Activated CD8-positive, alpha-beta T cell treated with anti-CD3 and anti-CD28 coated beads, Interleukin-2, amount 10 ng/mL, durations not matched to agents 7 days and 5 days (primary cell): ENCODE measurements at places on chromosomes 13 and 19. TPM values are rescaled to one million over a fixed set of nuclear protein-coding genes. Genes with fewer than 3 reads are reported as not detected.

ACP4 gene
- not detected for total RNA-seq

SMIM44 gene
- total RNA-seq = not detected

KIRREL2 gene
- total RNA-seq = 2.2 TPM

NCCRP1 gene
- total RNA-seq = not detected

MYO16 gene
- not detected for total RNA-seq

DNA sequence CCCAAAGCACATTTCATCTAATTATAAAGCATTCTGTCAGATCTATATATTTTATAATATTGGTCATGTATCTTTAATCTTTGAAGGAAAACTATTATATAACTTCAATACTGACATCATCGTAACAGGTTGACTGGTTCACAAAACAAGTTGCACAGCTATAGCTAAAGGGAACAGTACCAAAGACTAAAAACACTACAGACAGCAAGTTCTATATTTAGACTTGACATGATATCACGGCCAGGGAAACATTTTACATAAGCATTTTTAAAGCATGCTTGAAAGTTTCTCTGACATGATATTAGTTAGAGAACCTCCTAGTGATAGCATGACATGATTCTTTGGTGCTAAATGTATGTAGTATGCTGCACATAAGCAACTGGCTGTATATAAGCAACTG lies 182.5 kb downstream of the NDFIP2 start:
- no peak for DNase-seq

DNA sequence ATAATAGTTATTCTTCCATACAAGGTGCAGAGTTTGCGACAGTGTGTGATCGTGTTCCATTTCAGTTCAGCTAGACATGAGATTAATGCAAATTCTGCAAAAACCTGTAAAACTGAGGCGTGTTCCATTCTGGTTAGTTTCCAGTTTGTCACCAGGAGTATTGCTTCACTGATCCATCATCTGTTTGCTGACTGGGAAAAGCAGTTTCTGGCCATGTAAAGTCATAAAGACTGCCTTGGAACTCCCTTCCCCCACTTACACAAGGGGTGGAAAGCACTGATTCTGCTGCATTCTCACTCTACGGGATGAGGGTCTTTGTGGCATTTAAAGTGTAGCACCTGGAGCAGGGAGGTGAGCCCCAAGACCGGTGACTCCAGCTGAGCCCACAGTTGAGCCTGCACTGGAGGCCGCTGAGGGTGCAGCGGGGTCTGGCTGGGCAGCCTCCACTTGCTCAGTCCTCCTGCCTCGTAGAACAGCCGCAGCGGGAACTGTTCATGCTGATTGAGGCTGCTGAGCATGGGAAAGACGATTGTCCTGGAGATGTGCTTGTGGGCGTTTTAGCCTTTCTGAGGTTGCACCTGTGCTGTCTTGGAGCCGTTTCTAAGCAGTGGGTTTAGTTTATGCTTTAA lies 2.0 kb downstream of the ZNF57 start:
- no peak for DNase-seq

DNA sequence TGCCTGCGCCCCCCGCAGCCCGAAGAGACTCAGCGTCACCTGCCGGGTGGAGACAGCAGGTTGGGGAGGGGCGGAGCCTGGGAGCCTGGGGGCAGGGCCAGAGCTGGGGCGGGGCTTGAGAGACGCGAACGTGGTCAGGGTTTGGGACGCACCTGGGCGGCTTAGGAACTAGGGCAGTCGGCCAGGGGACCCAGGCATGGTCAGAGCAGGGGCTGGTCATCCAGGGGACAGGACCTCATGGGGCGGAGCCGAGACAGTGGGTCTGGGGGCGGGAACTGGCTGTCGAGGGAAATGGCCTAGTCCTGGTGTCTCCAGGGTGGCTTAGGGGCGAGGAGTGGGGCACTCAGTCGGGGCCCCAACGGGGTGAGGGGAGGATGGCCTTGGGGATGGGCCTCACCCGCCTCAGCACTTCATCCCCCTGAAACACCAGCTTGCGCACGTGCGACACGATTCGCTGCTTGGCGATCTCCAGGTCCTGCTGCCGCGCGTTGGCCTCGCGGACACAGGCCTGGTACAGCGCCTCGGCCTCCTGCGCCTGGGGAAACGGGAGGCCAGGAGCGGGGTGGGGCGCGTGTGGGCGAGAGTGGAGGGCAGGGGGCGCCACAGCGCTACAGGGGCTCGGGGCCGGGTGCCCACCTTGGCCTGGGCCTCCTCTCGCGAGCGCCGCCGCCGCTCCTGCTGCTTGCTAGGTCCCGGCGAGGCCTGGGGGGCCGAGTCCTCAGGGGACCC lies 5.8 kb downstream of the GMIP start:
- DNase-seq = no peak

DNA sequence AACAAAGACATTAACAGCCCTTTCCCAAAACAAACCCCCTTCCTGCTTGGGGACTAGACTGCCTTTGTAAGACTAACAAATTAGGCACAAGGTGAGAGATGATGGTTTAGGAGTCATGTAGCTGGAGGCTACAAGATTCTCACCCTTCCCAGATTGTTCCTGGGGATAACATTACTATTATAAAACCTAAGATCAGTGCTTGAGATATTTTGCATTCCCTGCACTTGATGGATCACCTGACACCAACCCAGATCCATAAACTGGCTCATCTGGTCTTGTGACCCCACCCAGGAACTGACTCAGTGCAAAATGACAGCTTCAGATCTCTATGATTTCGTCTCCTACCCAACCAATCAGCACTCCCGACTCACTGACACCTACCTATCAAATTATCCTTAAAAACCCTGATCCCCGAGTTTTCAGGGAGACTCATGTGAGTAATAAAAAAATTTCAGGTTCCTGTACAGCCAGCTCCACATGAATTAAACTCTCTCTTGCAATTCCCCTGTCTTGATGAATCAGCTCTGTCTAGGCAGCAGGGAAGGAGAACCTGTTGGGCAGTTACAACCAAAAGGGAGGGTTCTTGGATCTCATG lies 2.4 kb upstream of the ZNF616 start:
- no peak for DNase-seq

DNA sequence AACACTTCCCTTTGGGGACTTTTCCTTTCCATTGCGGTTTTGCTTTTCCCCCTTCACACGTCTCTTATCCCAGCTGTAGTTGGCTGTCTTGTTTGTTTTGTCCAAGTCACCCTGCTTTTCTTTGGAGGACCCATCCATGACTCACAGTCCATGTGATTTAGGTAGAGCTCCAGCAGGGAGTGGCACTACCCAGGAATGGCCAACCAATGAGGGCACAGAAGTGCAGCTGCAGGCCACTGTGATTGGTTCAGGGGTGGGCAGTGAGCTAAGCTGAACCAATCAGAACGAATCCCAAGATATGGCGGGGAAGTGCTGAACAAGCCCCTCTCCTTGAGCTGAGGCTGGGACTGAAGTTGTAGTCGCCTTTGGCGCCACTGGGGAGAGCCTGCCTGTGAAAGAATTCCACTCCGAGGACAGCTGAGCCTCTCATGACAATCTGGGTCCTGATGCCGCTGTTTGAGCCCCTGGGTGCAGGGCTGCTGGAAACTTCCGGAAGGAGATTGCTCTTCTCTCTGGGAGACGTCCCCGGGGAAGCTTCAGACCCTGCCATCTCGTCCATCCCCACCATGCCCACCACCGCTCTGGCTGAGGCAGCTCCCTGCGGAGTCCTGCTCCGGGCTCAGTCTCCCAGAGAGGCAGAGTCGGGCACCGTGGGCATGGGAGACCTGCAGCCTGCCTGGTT lies 62.9 kb upstream of the URI1 start:
- DNase-seq = no peak

- no peak for DNase-seq
Measured at GRCh38 chr19:58455306-58455705, 3.9 kb downstream of the ZNF324B start.

DNA sequence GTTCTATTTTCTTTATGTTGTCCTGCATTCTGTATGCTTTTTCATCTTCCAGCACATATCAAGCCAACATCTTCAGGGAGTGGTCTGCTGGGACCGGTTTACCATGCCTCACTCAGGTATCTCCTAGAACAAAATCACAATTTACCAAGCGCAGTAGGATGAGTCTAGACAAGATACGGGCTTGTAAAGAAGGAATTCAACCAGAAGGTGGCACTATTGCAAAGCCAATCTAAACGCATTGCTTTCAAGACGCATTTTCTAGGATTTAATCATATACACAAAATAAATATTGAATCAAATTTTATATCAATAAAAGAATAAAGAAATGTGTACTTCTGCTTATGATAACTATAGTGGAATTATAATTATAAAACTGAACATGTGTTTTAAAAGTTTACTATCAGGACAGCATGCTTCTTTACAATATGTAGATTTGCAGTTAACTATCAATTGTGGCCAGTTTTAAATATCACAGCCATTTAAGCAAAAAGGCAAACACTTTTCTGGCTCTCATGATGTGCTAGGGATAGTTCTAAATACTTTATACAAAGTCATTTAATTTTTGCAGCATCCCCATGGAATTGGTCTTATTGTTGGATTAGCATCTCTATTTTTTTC lies 16.1 kb upstream of the TPP2 start:
- DNase-seq = peak; percentile 66

DNA sequence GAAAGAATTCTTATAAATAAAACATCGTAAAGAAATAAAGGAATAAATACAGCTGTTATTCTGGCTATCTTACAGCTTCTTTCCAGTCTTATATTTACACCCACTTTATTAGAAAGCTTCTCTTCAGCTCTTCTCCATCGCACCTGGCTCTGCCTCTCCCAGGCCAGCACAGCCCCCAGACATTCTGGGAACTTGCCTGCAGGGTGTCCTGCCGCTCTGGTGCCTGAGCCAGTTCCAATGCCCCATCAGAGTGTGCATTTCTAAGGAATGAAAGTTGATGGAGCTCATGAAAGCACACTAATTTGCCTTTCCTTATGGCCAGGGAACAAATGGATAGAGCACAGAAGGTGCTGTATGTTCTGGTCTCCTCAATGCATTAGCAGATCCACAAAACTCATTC lies 68.7 kb downstream of the MIPEP start:
- no peak for DNase-seq

DNA sequence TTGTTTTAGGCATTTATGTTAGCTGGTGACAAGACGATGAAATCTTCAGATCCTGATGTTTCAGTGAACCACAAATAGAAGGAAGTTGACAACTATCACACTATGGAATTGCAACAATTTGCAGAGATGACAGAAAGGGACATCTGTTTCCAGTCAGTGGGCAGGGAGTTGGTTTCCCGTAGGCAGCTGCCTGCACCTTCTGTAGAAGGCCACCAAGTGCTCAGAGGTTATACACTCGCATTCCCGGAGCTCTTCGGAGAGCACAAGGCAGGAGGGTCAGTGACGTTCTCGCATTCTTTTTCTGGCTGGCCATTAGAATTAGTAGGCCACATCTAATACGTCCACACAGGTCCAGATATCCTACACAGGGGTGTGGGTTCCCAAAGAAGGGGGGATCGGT lies 129.4 kb downstream of the SHISA2 start:
- no peak for DNase-seq

DNA sequence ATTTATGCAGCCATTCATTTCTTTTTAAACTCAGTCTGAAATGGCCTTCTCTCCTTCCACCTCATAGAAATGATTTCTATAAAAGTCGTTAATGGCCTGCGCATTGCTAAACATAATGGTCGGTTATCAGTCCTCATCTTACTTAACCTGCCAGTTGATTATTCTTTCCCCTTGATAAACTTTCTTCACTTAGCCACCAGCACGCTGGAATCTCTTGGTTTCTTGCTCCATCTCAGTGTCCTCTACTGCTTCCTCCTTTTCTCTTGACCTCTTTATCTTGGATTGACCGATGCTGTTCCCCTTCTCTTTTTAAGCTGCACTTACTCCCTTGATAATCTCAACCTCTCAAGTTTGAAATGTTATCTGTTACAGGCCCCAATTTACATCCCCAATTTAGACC lies 12.2 kb upstream of the CLC start:
- DNase-seq = no peak

DNA sequence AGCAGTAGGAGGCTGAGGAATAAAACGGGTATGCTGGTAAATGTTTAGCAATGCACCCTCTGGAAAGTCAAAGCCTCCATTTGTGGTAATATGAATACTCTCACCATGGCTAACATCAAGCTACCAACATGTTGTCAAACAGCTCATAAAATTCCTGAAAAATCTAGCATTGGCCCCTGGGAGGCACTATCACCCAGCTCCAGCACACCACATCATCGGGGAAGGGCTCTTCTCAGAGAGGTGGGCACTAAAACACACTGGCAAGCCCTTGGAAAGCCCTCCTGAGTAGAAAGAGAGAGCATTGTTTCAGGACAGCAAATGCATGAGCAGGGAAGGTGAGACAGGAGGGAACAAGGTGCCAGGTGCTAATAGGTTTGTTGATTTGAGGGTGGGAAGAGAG lies 53.9 kb upstream of the FLT1 start:
- no peak for DNase-seq

GRCh38 chr13:98204546-98204945 lies 27.5 kb upstream of the RNF113B start:
- no peak for DNase-seq

DNA sequence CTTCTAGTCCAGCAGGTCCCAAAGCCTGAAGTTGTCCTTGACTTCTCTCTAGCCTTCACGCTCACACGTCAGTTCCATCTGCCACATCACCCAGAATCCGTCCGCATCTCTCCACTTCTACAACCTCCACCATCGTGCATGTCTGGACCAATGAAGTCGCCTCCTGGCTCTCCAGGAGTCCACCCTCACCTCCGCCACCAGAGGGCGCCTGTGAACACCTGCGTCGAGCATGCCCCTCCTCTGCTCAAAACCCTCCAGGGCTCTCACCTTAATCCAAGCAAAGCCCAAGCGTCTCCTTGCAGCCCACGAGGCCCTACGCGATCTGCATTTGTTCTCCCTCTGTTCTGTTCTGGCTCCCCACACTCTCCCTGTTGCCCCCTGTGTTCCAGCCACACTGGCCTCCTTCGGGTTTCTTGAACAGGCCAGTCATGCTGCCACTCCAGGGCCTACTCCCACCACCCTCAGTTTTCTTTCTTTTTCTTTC lies 3.7 kb downstream of the USHBP1 start:
- DNase-seq = peak; percentile 93

DNA sequence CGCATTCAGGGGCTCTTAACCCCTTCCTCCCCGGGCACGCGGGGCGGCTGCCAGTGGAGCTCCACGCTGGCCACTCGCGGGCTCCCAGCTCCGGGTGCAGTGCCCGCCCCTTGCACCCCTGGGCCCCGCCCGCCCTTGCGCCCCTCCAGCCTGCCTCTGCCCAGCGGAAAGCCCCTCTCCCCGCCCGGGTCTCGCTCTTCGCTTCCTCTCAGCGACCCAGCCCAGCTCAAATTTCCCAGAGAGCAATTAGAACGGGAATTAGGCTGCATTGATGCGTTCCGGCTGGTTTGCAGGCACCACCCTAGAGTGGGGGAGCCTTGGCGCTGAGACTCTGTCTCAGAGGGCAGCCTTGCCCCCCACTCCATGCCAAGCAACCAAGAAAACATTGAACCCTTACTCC lies 1.8 kb upstream of the GSX1 start:
- DNase-seq = no peak

- DNase-seq = no peak
Measured at GRCh38 chr13:33108620-33109019, 92.4 kb downstream of the KL start.
